ENCODE measurements at places on chromosomes 16 and 17. TPM values are rescaled to one million over a fixed set of nuclear protein-coding genes. Genes with fewer than 3 reads are reported as not detected.

DRC3 gene
- 8.6 TPM for polyA plus RNA-seq

DLX3 gene
- 0.47 TPM for polyA plus RNA-seq

C16orf96 gene
- 0.13 TPM for polyA plus RNA-seq

KRT27 gene
- not detected for polyA plus RNA-seq

TBC1D3H gene
- not detected for polyA plus RNA-seq

HS3ST2 gene
- not detected for polyA plus RNA-seq

SYT17 gene
- polyA plus RNA-seq: 8.8 TPM

Measured in kidney (tissue), 22 donors.